ENCODE measurements at places on chromosomes 1 and 21.

DNA sequence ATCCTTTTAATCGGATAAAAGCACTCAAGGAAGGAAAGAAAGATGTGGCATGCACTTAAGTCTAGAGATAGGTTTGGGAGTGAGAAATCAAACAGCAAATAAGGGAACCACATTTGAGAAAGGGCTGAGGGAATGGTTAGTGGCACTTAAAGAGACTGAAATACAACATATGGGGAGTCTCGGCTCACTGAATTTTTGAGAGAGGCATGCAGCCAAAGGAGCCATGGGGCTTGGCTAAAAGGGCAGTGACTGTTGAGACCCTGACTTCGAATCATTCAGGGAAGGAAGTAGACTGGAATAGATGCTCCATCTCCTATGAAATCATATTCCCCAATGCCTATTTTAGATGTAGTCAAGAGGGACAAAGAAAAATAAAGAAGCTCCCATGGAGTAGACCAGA lies 58.3 kb upstream of the HAO2 start:
- no peak for DNase-seq

DNA sequence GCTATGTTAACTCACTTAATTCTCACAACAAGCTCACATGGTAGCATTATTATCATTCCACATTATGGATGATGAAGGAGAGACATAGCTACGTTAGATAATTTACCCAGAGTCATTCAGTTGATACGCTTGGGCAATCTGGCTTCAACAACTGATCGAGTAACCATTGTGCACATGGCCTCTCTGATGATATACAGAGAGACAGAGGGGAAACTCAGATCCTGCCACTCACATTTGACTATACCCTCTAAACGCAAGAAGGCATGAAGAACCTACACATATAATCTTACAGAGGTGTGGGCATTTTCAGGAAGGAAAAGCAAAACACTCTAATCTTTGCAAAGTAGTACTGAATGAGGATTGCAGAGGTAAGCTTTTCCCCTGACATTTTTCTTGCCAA lies 360.1 kb downstream of the BARHL2 start:
- DNase-seq = no peak

DNA sequence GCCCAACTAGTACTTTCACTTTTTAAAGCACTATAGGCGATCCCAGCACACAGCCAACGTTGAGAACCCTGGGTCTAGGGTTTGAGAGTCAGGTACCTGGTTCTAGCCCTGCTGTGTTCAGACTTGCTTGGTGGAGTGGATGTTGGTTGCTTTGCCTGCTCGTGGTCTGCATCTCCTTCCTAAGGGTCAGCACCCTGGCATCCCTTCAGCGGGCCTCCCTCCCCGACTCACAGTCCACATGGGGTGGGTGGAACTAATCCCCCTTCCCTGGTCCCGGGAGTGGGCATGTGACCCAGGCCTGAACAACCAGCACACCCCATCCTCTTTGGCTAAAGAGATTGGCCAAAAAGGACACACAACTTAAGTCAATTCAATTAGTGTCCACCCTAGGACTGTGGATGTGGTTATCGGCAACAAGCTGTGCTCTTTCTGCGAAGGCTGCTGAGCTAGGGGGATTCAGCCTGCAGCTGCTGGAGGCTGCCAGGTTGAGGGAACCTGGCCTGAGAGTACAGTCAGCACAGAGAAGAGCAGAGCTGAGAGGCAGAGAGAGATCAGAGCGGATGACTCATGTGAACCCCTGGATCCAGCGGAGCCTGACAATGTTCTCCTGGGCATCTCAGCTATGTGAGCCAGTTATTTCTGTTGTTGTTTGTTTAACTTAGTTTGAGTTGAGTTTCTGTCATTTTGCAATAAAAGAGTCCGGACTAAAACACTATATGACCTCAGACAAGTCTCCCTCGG lies 138.9 kb downstream of the ACTL8 start:
- no peak for DNase-seq

DNA sequence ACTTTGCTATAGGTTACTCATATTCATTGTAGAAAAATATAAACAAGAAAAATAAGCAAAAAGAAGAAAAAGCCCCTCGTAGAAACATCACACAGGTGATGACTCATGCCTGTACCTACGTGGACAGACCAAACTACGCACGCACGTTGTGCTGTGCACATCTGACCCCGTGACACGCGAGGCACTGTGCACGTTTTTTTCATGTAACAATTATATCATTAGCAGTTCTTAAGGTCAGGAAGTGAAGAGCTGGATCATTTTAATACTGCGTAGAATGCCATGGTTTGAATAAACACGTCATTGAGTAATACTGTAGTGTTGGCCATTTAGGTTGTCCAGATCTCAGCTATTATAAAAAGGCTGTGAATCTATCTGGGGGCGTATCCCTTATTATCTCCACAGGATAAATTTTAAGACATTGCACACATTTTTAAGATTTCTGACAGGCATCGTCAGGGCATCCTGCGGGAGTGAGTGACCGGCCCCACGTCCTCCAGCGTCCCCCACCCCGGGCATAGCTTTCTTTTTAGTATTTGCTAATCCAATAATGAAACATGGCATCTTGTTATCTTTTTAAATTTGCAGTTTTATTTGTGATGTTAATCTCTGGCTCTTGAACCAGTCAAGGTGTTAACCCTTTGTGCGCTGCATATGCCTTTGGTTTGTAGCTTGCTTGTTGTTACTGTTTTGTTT lies 23.4 kb upstream of the ADARB1 start:
- DNase-seq = peak; percentile 97

GRCh38 chr1:71651214-71651613 lies 570.4 kb upstream of the ZRANB2 start:
- DNase-seq = no peak

GRCh38 chr21:30981403-30981802 lies 56.9 kb downstream of the KRTAP19-8 start:
- DNase-seq = no peak

GRCh38 chr21:34091607-34092006 lies 18.2 kb downstream of the MRPS6 start:
- DNase-seq = peak; percentile 32

DNA sequence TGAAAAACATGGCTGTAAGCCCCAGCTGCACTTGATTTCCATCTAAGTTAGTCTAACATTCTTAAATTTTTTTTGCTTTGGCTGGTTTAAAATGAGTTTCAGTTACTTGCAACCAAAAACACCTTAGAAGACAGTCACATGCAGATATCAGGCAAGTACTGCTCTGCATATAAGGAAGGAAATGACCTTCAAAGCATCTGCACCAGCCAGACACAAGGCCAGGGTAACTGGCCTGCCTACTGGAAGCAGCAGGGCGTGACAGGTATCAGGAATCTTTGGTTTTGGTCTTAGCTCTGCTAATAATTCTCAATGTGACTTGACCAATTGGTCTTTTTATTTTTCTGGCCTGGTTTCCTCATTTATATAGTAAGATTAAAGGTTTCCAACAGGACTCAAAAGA lies 33.5 kb downstream of the SCYL3 start:
- no peak for DNase-seq

- DNase-seq = no peak
Measured at GRCh38 chr1:169722779-169723178, 11.1 kb downstream of the SELE start.

GRCh38 chr21:42423685-42424084 lies 20.0 kb downstream of the UBASH3A start:
- DNase-seq = no peak

DNA sequence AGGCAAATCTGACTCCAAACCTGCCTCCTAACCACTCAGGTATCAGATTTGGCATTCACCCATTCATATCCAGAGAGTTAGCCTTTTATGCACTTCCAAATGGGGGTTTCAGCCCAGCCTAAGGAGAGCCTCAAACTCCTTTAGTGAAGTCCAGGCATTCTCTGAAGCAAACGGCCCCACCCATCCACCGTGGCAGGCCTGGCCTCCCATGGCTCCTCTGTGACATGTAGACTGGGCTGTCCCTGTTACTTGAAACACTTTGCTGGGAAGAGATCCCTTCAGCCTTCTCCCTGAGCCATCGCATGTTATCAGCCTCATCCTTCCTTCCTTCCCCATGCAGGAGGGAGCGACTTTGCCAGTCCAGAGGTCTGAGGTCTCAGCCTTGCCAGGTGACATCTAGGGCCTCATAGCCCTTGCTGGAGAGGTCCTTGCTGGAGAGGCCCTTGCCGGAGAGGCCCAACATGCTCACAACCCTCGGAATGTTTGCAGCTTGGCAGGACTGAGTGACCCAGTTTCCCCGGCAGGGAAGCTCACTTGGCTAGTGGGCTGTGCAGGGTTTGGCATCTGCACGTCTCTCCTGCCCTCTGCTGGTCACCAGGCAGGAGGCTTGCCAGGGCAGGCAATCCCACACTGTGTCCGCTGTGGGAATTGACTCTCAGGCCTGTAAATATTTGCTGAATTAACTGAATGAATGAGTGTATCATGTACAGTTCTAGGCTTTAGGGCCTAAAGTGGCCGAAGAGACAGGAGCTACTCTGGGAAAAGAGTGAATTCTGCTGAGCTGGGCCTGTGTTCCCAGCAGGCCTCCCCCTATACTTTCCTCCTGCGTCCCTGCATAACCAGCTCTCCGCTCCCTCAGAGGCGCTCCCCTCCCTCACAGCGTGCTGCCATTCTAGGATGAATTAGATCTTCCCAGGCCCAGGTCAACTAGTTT lies 26.7 kb upstream of the RBM15 start:
- peak; percentile 81 for DNase-seq

DNA sequence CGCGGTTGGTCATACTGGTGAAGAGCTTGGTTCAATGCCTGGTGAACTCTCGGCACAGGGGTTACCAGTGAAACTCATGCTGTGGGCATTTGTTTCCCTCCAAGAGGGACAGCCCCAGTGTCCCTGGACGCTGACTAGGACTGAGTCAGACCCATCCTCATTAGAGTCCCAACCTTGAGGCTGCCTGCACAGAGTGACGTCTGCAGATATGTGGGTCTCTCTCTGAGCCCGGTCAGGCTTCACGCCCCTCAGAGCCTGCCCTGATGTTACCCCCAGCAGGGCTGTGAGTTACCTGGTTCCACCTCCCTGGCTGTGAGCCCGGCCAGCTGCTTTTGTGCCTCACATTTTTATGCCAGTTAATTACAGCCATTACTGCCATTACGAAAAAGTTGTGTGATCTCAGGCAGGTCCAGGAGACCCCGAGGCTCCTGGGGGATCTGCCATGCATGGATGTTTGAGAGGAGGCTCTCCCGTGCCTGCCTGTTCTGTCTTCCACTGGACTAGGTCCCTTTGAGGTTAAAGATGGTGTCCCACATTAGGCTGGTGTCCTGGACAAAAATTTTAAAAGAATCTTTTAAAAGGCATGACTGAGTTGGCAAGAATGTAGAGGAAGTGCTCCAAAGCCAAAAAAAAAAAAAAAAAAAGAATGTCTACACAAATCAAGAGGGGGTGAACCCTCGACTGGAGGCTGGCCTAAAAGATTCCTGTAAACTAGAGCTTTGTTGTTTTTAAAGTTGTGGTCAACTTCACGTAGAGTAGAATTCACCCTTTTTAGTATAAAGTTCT lies 36.6 kb upstream of the PADI1 start:
- DNase-seq = peak; percentile 95

- no peak for DNase-seq
Measured at GRCh38 chr21:14547834-14548513, 1.9 kb upstream of the SAMSN1 start.

DNA sequence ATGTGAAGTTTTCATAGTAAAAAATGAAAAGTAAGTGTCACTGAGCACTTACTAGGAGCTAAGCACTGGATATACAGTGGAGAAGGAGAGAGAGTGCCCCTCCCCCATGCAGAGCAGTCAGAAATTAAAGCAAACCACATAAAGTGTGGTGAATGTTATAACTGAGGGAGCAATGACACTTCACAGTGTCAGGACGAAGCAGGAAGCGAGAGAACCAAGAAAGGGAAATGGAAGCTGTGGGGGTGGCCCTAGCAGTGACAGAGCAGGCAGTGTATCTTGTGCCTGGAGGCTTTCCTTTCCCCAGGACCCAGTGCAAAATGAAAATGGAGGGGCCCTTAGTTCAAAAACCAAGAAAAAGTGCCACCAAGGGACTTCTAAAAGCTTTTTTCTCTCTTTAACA lies 21.5 kb upstream of the RCAN3 start:
- DNase-seq = no peak

- DNase-seq = no peak
Measured at GRCh38 chr1:219419065-219419464, 193.8 kb downstream of the ZC3H11B start.

DNA sequence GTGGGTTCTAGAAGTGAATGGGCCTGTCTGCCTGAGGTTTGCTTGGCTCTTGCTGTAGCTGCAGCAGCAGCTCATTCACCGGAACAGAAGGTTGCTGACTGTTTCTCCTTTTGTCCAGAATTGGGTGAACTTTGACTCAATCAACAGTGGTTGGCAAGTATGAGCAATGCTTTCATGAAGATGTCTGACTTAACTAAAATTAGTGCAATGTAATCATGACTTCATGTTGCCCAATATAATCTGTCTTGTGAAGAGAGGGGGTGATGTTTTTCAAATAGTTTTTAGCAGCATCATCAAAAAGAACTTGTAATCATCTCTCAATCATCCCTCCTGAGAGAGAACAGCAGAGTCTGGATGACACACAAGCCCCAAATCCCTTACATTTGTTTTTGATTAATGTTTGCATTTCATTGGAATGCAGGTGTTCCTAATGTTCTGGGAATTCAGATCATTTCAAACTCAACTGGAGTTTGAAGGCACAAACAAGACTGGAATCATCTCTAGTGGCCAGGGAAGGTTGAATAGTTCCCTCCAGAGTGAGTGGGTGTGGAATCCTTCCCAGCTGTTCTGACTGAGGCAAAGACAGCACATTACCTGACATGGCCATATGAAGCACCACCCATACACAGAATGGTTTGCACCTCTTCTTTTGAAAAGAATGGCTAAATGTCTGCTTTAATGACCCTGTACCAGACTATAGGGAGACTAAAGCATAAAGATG lies 82.9 kb downstream of the HLX start:
- peak; percentile 92 for DNase-seq

DNA sequence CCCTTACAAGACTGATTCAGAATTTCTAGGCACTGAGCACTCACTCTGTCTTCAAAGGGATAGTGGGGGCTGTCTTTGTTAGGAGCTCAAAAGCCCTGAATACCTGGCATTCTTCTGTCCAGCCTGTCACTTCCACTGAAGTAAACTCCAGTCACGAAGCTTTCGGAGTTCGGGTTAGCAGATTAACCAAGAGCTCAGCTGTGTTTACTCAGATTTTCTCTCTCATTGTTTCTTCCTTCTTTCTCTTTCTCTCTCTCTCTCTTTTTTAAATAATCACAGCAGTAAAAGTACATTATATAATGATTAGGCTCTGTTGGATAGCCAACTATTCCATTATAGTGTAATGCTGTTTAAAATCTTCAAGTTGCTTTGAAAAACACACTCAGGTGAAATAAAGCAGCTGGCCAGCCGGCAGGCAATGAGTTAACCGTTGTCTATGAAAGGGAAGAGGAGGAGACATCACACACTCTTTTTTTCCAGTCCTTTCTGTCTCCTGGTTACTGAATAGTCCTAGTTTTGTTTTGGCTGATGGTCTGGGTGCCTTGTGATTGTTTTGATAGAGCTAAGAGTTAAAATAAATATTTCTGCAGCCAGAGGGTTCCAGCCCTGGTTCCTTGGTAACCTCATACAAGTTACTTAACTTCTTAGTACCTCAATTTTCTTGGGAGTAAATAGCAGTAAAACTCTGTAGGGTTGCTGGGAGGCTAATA lies 89.8 kb downstream of the ADSS2 start:
- DNase-seq = peak; percentile 35

GRCh38 chr1:100482167-100482566 lies 55.8 kb upstream of the GPR88 start:
- DNase-seq = no peak

Measured in ELR (cell line).